ENCODE measurements at places on chromosomes 7 and 10.

GRCh38 chr7:103851357-103851756 lies 138.1 kb downstream of the RELN start:
- no peaks in the 10 kb centered on the region for H3K4me1 ChIP-seq
- no peaks in the 10 kb centered on the region for H3K36me3 ChIP-seq
- no peaks in the 10 kb centered on the region for H3K27me3 ChIP-seq

DNA sequence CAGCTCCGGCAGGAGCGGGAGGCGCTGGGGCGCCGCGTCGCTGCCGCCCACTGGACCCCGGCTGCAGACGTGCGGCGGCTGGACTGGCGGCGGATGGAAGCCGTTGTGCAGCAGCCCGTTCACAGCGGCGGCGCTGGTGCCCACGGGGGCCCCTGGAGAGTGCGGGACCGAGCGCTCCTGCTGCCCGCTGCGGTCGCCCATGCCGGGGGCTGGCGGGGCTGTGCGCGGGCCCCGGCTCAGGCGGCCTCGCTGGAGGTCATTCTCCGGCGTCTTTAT lies 413 bp downstream of the PANK1 start:
- H3K4me1 ChIP-seq = peaks cover 24% of the 10 kb centered on the region
- H3K27ac ChIP-seq = peak overlapping the region; percentile 76
- no peaks in the 10 kb centered on the region for H3K27me3 ChIP-seq

GRCh38 chr10:49139028-49139845 lies 5.4 kb upstream of the FAM170B start:
- DNase-seq = no peak
- no peaks in the 10 kb centered on the region for H3K36me3 ChIP-seq
- H3K4me1 ChIP-seq = peaks cover 18% of the 10 kb centered on the region
- no peaks in the 10 kb centered on the region for H3K27me3 ChIP-seq

GRCh38 chr7:132073920-132074589 lies 502.2 kb downstream of the PLXNA4 start:
- H3K27me3 ChIP-seq = no peaks in the 10 kb centered on the region
- no peak for DNase-seq
- H3K4me1 ChIP-seq = no peaks in the 10 kb centered on the region
- H3K4me3 ChIP-seq = no peak overlapping the region

DNA sequence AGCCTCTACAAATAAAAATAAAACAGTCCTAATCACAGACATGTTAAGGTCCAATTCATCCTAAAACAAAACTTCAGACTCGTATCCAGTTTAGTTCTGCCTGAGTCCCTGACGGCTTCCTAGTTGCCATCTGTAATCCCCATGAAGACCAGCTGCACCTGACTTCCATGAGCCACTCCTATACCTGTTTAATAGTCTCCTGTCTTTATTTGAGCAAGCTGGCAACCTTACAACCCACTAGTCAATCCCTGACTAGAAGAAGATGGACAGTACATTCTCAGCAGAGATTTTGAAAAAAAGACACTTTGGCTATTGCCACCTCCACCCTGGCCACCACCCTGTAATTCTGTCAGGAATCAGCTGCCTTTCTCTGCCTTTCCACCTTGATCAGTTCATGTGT lies 197.7 kb downstream of the HIBADH start:
- no peak overlapping the region for H3K4me3 ChIP-seq
- DNase-seq = no peak
- H3K27ac ChIP-seq = no peak overlapping the region

DNA sequence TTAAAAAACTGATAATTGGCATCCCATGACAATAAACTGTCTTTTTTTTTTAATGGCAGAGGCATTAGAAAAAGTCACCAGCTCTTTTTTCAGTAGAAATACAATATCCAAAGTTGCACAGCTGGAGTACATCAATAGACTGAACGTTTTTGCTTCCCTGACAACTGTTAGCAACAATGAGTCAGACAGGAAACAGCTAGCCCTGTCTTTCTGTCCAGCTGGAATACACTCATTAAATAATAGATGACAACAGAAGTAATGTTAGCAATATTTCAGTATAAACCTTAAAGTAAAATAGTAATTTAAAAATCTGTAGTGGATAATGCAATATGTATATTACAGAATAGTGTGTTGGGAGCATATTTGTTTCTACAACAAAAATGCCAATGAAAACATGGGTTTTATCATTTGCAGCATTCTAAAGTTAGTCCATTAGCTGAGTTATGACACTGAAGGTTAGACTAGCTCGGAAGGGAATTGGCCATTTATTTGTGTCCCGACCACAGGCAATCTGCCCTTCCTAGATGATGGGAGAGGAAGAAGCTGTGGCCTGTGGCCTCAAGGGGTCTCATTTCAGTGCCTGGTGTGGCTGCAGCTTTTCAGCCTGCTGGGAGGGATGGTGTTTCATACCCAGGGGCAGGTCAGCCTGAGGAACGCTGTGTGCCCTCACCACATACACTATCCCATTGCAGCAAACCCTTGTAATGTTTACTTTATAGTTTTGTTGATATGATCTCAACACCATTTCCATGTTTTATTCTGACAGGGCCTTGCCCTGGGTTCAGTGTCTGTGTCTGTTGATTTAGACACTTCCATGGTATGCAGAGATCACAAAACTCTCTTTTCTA lies 173.3 kb downstream of the SLC16A9 start:
- DNase-seq = peak; percentile 47
- no peaks in the 10 kb centered on the region for H3K36me3 ChIP-seq
- H3K4me1 ChIP-seq = peaks cover 6% of the 10 kb centered on the region
- H3K27me3 ChIP-seq = no peaks in the 10 kb centered on the region
- no peak overlapping the region for H3K4me3 ChIP-seq
- peak overlapping the region; percentile 84 for H3K27ac ChIP-seq
